ENCODE measurements at places on chromosomes 11 and 22.

DNA sequence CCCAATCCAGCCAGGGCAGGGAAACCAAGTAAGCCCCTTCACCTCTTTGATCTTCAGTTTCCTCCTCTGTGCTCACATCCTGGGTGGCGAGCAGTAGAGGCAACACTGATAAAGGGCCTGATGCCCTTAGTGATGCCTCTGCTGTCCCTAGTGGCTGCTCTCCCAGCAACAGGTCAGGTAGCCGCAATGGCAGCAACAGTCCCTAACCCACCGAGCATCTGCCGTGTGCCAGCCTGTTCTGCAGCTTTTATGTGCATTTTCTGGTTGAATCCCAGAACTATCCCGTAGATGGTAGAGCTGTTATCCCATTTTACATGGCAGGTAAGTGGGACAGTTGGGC lies 5.2 kb downstream of the SCYL1 start:
- no peak for DNase-seq

GRCh38 chr22:44894321-44894720 lies 115.5 kb downstream of the PHF21B start:
- DNase-seq = no peak

GRCh38 chr22:23279781-23280180 lies 99.5 kb downstream of the BCR start:
- DNase-seq = no peak

DNA sequence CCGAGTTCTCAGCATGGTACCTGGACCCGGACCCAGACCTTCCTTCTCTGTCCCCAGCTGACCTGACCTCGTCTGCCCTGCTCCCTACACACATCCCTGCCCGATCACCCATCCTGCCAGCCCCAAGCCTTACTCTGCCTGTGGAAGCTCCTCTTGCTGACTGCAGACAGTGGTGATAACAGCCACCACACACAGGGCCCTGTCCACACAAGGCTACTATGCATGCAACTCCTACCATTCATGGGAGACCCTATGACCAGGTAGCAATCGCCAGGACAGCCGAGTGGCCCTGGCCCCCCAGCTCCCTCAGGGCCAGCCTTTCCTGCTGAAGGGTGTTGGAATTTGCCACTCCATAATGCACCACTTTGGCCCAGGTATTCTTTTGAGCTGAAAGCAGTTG lies 233.6 kb downstream of the BRD1 start:
- no peak for DNase-seq

DNA sequence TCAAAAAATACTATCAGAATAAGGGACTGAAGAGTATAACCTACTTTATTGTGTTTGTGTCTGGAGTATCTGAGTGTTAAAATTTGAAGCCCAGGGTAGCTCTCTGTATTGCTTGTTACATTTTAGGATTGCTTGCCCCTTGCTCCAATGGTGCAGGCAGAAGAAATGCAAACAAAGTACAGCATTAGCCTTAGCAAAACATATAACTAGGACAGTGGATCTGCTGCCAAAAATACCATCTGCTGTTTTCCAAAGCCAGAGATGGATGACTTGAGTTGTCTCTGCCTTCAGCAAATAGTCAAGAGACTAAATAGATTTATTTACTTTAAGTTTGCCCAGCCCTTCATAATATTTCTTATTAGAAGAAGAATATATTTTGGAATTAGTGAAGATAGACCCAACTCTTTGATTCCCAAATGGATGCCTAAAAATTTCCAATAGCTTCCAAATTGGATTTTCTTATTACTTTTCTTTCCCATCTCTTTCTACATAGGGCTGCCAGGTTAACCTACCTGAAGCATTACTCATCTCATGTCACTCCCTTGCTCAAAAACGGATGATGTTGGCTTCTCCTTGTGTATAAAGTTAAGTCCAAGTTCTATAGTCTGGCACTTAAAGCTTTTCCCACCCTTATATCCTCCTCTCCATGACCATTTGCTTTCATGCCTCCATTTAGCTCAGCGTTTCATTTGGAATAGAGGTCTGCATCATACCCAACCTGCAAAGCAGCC lies 66.3 kb downstream of the LDLRAD3 start:
- DNase-seq = no peak

Data from H54 (cell line).